ENCODE measurements at places on chromosomes 2 and 18. TPM values are rescaled to one million over a fixed set of nuclear protein-coding genes. Genes with fewer than 3 reads are reported as not detected.

GRCh38 chr2:139217641-139218040, 437.5 kb upstream of the NXPH2 start:
- H3K4me3 ChIP-seq: no peak overlapping the region
- no peaks in the 10 kb centered on the region for H3K36me3 ChIP-seq
- H3K4me1 ChIP-seq: no peaks in the 10 kb centered on the region
- no peak for ATAC-seq
- H3K27me3 ChIP-seq: no peaks in the 10 kb centered on the region
- no peak overlapping the region for H3K27ac ChIP-seq

DNA sequence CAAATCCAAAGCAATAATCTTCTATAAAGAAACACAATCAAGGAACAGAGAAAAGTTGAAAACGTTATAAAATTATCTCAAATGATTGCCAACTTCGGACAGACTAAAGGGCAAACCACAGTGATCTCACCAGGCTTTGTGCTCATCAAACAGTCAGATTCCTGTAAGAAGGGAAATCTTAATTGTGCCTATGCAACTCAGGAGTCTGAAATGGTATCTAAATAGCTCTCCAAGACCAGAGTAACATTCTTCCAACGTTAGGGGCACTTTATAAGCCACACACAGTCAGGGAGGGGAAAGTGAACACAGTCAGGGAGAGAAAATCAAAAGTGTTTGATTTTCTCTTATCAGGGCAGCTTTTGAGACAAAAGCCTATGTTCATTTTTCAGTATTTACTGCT, 29.4 kb downstream of the PLEKHM3 start:
- H3K27ac ChIP-seq: no peak overlapping the region
- no peak overlapping the region for H3K4me3 ChIP-seq
- peaks cover 23% of the 10 kb centered on the region for H3K36me3 ChIP-seq
- no peaks in the 10 kb centered on the region for H3K27me3 ChIP-seq

DNA sequence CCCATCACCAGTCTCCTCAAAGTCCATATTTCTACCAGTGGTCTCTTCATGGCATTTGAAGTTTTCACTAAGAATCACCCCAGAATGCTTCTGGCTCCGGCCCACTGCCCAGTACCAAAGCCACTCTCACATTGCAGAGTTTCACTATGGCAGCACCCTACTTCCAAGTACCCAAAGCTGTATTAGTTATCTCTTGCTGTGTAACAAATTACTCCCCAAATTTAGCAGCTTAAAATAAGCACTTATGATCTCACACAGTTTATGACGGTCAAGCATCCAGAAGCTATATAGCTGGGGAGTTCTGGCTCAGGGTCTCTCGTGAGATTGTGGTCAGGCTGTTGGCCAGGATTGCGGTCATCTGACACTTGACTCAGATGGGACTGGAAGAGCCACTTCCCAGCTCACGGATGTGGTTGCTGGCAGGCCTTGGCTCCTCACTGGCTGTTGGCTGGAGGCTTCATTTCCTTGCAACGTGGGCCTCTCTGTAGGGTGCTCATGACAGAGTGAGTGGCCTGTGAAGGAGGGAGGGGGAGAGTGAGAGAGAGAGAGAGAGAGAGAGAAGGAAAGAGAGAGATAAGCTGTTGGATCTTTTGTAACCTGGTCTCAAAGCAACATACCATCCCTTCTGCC, 189.5 kb downstream of the CTIF start:
- ATAC-seq: no peak
- no peak overlapping the region for H3K27ac ChIP-seq
- no peak overlapping the region for H3K4me3 ChIP-seq
- H3K4me1 ChIP-seq: no peaks in the 10 kb centered on the region
- no peaks in the 10 kb centered on the region for H3K36me3 ChIP-seq

GRCh38 chr2:202743613-202744012, 108.8 kb downstream of the FAM117B start:
- ATAC-seq: no peak
- H3K4me3 ChIP-seq: no peak overlapping the region

Gene MEP1B
- not detected for total RNA-seq

Gene DCTN1
- 197 TPM for total RNA-seq

Gene FBLN7
- total RNA-seq: not detected

Measured in gastroesophageal sphincter (tissue), 4 donors.